ENCODE measurements at places on chromosomes 4 and X.

DNA sequence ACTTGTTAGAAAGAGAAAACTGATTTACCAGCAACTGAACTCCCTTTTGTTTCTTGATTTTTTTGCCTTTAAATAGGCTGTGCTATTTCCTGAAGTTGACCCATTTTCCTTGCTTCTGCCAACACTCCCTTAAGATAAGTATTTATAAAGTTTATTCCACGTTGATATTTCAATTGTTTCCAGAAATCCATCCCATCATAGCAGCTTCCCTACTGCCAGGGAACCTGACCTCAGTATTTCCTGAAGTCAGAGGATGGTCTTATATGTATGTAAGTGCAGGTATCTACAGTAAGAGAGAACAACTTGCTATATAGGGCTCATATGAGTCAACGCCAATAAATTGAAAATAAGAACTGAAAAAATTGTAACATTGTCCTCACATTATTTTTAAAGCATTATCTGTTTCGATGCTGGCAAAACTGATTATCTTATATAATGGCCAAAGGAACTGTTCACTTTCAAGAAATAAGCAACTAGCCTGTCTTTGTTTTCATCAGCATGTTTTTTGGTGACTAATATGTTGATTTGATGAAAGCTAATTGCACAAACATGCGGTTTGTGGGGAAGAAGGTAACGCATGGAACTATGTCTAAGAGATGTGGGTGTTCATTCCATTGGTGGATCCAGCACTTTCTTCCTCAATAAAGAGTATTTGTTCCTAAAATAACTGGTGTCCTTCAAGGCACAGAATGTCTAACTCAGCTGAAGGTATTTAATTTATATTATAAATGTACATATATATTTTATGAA lies 4.7 kb downstream of the LIMCH1 start:
- no peak for DNase-seq

- DNase-seq = no peak
These were observed 1.6 kb downstream of the REST start for GRCh38 chr4:56909086-56909894.

GRCh38 chr4:93359586-93359985 lies 469.0 kb upstream of the ATOH1 start:
- DNase-seq = no peak

- DNase-seq = no peak
These were observed at the start of gene CHRDL1 for GRCh38 chrX:110795645-110796406. Gene CHRDL1, minus strand, starts transcription at chrX:110795817. Its CDS starts 3,636 bp downstream, at chrX:110792181.

GRCh38 chrX:32448945-32449344 lies 762.4 kb downstream of the DMD start:
- DNase-seq = no peak

DNA sequence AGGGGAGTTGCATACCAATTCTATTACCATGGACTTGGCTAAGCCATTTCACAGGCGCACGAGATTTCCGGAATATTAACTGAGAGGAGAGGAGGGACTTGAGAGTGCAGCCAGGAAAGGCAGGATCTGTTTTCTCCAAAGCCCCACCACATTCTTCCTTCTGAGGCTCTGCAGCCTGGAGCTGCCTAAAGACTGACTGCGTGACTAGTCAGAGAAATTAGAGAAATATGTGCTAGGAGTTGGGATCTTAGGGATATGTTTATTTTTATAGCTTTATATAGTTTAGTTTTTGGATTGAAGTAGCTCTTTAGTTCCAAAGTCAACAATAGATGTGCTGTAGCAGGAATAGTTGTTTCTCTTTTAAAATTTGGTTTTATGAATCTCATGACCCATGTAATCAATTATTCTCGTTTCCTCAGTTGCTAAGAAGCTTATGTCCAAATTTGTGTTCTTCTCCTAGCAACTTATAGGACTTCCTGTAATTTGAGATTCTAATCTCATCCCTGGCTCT lies 300.1 kb upstream of the DDX53 start:
- DNase-seq = no peak

DNA sequence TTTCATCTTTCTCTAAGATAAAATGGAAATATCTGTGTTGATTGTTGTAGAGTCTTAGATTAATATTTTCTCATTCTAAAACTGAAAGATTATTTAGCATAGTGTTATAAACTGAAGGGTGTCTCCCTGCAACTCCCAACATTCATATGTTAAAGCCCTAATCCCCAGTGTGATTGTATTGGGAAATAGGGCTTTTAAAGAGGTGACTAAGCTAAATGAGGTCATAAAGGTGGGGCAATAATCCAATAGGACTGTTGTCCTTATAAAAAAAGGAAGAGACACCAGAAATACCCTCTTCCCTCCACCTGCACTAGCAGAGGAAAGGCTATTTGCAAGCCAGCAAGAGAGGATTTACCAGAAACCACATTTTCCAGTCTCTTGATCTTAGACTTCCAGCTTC lies 1626.4 kb downstream of the C4orf33 start:
- DNase-seq = no peak

- DNase-seq = no peak
These were observed 7.8 kb upstream of the PPARGC1A start for GRCh38 chr4:23897564-23898109.

- DNase-seq = no peak
These were observed 141.3 kb upstream of the VCX3B start for GRCh38 chrX:8323356-8323755.

DNA sequence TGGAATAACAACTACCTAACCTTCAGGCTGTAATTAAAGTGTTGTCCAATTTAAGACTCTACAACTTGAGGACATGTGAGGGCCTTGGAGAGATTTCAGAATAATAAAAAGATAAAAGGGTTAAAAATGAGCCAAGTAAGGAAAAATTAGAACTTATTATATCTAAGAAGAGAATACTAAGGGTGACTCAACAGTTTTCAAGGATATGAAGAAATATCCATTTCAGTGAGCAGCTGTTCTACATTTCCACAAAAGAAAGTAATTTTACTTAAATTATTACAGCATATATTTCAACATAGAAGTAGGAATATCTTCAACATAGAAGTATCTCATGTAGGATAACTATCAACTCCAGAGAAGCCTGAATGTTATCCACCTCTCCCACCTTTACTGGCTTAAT lies 11.3 kb downstream of the SNX12 start:
- no peak for DNase-seq

- DNase-seq = no peak
These were observed 45.8 kb upstream of the IL21 start for GRCh38 chr4:122666527-122667245.

- no peak for DNase-seq
These were observed 1.5 kb upstream of the ENPEP start for GRCh38 chr4:110474481-110474880.

DNA sequence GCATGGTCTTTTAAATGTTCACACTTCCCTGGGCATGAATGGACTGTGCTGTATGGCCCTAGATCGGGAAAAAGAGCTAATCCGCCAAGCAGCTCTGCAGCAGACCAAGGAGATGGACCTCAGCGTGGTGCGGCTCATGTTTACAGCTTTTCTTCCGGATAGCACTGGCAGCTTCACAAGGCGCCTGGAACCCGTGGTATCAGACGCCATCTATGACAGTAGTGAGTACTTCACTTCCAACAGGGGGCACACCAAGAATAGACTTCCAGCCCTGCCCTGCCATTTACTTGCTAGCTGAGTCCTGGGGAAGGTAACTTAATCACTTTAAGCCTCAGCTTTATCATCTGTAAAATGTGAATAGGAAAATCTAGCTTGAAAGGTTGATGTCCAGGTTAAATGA lies 77.7 kb downstream of the NFKB1 start:
- no peak for DNase-seq

DNA sequence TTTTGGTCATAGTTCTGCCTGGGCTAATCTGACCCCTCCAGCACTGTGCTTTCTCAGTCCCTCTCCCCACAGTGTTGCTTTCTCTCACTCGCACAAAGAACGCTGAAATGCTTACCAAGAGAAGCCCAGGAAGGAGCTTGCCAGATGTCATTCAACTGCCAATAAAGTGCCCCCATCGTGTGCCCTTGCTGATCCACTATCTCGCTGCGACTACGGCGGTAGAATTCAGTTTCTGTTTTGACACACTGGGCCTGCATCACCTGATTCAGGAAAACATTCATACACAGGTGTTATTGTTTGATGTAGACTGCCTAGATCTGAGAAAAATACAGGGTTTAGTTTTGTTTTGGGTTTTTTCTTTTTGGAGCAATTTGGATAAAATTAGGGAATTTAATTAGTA lies 121.2 kb downstream of the MANBA start:
- no peak for DNase-seq

DNA sequence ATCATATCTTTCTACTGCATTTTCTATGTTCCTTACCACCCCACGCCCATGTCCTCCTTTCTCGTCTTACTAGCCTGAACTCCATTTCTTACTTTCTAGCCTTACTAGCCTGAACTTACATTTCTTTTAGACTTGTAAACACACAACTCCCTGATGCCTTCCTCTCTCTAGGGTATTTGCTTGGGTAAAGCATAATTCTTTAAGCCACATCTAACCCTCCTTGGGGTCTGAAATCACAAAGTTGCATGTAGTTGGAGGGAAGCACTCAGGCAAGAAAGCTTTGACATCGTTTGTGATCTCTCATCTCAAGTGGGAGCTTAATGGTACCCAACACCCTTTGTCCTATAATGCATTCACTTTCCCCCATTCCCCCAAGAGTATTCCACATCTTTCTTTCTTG lies 124.4 kb downstream of the SPOCK3 start:
- DNase-seq = no peak

- no peak for DNase-seq
These were observed at the start of gene PGRMC2 for GRCh38 chr4:128287141-128287870. Gene PGRMC2, minus strand, starts transcription at chr4:128287813. Its CDS starts 23 bp downstream, at chr4:128287790.

- DNase-seq = no peak
These were observed 25.6 kb upstream of the SMIM10L2A start for GRCh38 chrX:135396109-135396508.

DNA sequence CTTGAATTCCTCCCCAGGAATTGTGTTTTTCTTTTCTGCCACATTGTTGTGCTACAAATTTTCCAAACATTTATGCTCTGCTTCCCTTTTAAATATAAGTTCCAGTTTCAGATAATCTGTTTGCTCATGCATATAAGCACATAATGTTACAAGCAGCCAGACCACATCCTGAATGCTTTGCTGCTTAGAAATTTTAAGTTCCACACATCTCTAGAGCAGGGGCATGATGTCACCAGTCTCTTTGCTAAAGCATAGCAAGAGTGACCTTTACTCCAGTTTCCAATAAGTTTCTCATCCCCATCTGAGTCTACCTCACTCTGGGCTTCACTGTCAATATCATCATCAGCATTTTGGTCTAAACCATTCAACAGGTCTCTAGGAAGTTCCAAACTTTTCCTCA lies 932.5 kb downstream of the SH3BGRL start:
- no peak for DNase-seq

DNA sequence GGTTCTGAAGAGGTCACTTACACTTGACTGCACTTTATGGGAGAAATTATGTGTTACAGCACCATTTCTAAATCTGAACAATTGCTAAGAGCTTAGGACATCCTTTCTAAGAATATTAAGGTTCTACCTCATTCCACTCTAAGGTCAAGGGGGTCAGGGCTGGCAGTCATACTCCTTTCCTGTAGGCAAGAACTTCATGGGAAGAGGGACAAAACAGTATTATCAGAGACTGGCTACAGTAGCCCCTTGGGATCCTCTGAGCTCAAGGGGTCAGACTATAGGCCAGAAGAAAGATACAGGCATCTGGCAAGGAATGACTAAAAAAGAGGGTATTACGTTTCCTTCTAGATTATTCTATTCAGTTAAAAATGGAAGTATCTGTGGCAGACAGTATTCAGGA lies 115.1 kb downstream of the RASL11B start:
- DNase-seq = no peak

DNA sequence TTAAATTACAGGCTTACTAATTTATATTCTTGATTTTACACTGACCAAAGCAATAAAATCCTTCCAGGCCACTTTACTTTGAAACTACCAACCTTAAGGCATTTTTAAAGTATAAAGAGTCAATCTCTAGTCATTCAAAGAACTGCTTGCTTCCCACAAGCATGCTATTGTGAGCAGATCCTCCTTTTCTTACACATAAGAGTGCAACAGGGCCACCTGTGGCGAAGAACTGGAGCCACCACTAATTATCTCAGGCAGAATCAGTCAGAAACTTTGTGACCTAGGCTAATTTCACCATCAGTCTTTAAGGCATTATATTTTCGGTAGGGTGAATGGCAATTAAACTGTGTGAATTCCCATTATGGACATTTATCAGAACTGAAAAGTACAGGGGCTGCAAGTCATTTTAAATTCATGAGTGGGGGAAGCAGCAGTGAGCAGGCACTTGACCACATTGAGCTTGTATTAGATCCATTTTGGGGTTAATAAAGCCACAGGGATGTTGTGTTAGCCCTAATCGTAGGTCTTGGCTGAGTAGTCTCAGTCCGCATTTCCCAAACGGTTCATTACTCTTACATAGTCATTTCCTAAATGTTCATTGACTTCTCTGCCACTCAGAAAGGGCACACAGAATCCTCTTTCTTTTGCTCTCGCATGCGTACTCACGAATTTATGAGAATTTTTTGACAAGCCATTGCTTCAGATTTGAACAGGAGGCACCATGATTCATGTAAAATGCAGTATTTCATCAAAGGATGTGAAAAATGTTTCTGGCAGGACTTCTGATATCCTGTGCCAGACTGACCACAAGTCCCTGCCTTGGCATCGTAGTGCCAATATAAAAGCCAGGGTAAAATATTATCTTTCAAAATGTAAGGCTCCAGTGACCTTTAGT lies 39.8 kb downstream of the NPY2R start:
- DNase-seq = no peak

- DNase-seq = no peak
These were observed 77.7 kb upstream of the DCAF8L1 start for GRCh38 chrX:28058901-28059300.

DNA sequence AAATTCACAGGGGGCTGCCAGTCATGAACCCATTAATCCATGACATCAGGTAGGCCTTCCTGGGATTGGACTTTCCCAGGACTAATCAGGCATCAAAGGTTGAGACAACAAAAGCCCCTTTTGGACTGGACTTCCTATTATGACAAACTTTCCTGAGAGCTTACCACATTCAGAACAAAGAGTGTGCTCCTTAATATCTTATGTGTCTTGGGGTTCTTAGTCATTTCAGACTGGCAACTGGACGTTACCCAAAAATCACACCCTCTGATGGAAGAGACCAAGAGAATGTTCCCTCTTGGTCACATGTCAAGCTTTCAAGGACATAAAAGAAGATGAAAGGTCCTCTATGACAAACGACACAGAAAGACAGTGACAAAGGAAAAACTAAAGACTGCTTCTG lies 31.6 kb upstream of the PPP1R2C start:
- no peak for DNase-seq

- no peak for DNase-seq
These were observed 230.9 kb upstream of the SFRP2 start for GRCh38 chr4:154019811-154020210.

GRCh38 chrX:40406330-40406859 lies 174.4 kb upstream of the ATP6AP2 start:
- DNase-seq = no peak

DNA sequence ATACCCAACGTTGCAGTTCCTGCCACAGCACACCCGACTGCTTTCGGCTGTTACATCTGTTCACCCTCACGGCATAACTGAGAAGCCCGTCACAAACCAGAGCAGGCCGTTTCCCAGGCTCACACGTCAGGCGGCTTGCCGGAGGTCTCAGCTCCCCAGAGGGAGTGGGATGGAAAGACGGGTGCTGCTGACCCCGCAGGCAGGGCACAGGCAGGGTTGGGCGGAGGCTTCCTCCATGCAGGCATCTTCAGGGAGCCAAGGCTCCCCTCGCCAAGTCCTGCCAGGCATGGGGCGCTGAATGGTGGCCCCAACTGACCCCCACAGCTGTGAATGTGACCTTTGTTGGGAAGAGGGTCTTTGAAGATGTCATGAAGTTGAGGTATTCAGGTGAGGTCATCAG lies 57.5 kb downstream of the ACOX3 start:
- DNase-seq = no peak

GRCh38 chr4:87067124-87067885 lies 132.5 kb downstream of the AFF1 start:
- no peak for DNase-seq

All from NCI-H2081 treated with DMSO at 0.1 percent for 48 hours (cell line).